ENCODE measurements at places on chromosomes 13 and 19. TPM values are rescaled to one million over a fixed set of nuclear protein-coding genes. Genes with fewer than 3 reads are reported as not detected.

GRCh38 chr13:42043676-42044075, 4.8 kb upstream of the DGKH start:
- no peak for DNase-seq

DNA sequence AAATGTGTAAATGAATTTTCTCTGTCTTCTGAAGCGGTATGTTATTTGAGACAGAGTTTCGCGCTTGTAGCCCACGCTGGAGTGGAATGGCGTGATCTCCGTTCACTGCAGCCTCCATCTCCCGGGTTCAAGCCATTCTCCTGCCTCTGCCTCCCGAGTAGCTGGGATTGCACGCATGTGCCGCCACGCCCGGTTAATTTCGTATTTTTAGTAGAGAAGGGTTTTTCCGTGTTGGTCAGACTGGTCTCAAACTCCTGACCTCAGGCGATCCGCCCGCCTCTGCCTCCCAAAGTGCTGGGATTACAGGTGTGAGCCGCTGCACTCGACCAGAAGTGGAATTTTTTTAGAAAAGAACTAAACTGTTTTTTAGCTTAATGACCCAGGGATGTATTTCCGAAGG, 3.4 kb upstream of the ZNF808 start:
- no peak for DNase-seq

- DNase-seq: no peak
These were observed 4.5 kb downstream of the ZNF507 start for GRCh38 chr19:32349724-32350470.

LSM7 gene
- 162 TPM for polyA plus RNA-seq

DNA sequence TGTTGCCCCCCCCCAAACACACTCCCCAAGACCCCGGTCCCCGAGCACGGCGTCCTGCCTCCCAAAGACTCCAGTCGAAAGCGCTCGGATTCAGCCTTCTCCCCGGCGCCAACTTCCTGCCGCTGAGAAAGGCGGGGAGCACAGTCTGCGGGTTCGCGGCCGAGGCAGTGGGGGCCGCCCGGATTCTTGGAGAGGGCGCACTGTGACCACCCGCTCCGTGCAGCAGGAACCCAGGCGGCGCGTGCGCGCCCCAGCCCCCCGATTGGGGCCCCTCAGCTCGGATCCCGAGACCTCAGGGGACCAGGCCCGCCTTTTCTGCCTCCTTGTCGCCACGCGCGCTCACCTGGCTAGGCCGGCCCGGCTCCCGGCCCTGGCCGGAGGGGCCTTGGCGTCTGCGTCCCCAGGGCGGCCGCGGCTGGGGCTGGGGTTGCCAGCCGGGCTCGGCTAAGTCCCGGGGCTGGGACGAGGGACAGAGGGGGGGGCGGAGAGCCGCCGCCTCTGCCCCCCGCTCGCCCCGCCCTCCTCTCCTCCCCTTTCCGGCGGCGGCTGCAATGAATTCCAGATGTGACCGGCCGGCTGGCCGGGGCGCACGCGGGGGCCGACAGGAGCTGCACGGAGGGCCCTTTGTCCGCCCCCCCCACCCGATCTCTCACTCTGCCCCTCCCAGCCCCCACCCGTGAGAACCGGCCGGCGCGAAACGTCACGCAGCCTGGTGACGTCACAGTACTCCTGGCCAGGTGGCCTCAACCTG, at the start of gene S1PR2:
Gene S1PR2 (minus strand): TSS at position 471 of the 751 bp plus-strand sequence. CDS start 6,426 bp downstream, outside the sequence.
- DNase-seq: peak; percentile 72

RGL3 gene
- polyA plus RNA-seq: not detected

- DNase-seq: no peak
These were observed 180.8 kb upstream of the RFC3 start for GRCh38 chr13:33636955-33637670.

RFXAP gene
- 2.5 TPM for polyA plus RNA-seq

KLK12 gene
- not detected for polyA plus RNA-seq

GRCh38 chr13:24192057-24192810, 31.7 kb downstream of the SPATA13 start:
- DNase-seq: no peak

ZNF773 gene
- polyA plus RNA-seq: 11.0 TPM

GRCh38 chr13:22399801-22400420, 729.0 kb downstream of the FGF9 start:
- no peak for DNase-seq

DNA sequence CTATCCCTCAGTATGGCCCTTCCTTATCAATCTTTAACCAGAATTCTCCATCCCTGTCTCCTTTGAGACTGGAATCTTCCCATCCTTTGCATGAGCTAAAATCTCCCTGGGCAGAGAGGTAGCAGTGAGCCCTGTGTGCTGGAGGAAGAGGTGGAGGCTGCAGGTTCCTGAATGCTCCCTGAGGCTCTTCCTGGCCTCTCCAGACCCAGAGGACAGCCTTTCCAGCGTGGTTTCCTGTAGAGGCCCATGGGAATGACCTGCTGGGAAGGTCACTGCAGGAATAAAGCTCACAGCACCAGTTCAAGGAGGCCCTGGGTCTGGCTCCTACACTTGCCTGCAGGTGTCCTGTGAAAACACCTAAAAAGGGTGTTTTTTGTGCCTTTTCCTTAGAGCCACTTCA, 4.6 kb downstream of the OR10H2 start:
- no peak for DNase-seq

- DNase-seq: peak; percentile 64
These were observed 34.4 kb downstream of the PIP5K1C start for GRCh38 chr19:3665681-3666544.

- DNase-seq: peak; percentile 51
These were observed 845.3 kb downstream of the DIAPH3 start for GRCh38 chr13:59318320-59318930.

SLC25A41 gene
- polyA plus RNA-seq: not detected

CBLC gene
- not detected for polyA plus RNA-seq
